ENCODE measurements at places on chromosomes 3 and 15.

DNA sequence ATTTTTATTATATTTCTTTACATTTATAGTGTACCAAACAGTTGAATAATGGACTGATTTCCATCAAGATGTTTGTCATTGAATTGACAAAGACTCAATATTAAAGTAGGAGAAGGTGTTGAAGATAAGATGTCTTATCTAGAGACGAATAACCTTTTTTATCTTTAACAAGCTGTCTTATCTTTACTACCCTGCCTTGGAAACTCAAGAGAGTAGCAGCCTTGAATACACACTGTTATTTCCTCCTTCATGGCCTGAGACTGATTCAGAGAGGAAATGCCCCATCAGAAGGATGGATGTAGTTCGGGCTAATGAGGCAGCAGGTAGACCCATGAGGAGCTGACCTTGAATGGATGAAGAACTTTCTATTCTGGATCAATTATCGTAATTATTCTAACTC, 365.1 kb upstream of the SEMA6D start:
- no peak for DNase-seq

DNA sequence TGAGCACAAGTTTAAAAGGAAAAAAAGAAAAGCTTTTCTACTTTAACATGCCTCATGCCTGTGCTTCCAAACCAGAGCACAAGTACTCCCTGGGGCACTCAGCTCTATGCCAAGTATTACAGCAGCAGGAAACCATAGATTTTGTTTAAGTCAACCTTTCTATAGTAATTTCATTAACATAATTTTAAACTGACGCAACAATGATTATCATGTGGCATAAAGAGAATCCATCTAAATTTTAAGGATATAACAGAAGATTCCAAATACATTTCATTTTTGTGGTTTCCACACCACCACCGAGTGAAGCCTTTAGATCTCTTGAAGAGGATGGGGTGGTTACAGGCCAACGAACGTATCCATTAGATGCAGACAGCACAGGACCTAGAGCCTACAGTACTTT, 112.1 kb downstream of the TNIK start:
- no peak for DNase-seq

DNA sequence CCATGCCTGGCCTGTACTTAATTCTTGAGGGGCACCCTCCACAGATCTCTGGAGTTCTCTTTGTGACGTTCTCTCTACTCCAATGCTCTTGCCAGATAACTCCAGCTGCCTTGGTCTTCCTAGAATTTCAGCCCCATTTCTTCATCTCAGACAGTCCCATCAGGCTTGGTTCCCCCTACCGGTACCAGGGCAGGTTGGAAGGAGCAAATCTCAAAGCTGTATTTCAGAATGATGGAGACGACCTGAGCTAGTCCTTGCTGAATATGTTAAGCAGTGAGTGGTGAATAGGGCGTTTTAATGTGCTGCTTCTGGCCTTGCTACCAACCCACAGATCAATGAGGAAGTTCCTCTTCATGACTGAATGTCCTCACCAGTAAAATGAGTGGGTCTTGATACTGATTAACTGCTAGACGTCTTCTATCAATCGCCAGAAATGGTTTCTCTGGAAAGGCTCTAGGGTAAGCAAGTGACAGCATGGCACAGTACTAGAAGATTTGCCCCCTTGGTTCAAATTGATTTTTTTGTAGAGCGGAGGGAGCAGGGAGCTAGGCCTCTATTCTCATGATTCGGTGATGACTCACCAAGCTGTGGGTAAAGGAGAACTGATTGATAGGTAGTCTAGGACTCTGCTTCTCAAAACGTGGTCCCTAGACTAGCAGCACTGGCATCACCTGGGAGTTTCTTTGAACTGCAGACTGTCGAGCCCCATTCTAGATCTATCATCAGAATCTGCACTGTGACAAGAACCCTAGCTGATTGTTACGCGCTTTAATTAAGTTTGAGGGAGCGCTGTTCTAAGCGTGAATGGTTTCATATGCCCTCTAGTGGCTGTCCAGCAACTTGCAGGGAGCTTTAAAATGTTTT, 67.8 kb downstream of the UBP1 start:
- DNase-seq = peak; percentile 50

DNA sequence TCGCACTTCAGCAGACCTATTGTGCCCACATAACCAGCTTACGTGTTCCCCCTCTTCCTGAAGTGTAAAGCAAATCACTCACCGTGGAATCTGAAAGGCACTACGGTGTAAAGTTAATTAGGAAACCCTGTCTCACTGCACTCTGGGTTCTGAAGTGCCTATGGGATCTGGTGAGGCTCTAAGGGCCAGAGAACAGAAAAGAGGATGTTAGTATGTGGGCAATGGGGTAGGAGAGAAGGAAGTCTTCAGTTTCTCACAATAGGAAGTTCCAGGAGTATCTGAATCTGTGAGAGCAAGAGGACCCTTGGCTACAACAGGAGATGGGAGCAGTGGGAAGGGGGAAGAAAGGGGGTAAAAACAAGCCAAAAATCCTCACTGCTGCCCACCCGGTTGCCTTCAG, 71.4 kb downstream of the ITGB5 start:
- DNase-seq = no peak

- DNase-seq = no peak
Observed at GRCh38 chr15:59396211-59396610, 23.5 kb upstream of the MYO1E start.

All from nephron progenitor cell (in vitro differentiated cells).